ENCODE measurements at places on chromosomes 2 and 18.

DNA sequence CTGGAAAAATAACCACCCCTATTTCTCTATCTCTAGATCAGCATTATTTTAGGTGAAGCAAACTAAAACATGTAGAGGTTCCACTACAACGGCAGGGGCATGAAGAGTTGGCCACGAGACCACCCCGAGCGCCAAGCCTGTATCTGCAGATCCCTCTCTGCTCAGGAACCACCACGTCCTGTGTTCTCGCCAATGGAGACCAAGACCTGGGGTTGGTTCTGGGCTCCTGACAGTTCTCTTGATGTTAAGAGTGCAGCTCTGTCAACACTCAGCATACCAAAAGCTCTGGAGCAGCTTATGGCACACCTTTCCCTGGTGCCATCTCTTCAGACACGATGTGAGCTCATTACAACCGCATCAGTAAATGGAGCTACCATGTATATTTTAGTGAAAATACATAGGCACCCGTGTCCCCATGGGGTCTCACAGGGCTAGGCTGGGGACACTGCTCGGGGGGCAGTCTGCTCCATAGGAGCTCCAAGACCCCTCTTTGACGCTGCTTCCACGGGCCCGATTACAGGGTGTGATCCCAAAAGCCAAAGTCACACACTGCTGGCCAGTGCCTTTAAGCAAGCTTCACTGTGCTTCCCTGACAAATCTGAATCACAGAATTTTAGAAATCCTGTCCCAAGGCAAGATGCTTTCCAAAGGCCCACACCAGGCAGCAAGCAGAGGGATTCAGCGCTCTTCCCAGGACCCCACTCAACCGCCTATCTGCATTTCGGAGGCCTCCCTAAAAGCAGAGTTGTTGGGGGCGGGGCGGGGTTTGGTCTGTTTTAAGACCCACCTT, 72.2 kb downstream of the EMILIN2 start:
- DNase-seq = no peak

- no peak for DNase-seq
Observed at GRCh38 chr2:144559681-144560080, 39.8 kb upstream of the ZEB2 start.

DNA sequence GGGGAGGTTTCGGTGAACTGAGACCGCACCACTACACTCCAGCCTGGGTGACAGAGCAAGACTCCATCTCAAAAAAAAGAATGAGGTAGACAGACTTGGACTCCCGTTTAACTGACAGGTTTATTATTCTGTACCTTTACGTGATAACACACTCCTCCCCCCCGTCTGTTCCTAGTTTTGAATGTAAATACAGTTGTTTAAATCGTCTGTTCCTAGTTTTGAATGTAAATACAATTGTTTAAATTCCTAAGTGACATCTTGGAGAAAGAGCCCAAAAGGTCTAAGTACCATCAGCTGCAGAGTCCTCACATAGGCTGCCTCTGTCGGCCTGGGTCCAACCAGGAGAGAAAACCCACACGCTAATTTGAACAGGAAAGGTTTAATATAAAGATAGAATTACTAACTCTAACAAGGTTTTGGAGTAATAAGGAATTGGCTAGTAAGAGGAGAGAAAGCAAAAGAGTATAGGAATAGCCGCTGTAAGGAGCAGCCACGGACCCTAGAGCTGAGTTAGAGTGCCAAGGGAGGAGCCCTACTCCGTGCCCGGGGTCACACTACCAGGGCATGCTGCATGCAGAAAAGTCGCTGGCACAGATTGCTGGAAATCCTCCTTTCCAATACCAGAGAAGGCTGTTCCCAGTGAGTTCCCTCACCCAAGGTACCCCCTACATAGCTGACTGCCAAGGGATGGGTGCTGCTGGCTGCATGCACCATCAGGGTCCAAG, 83.5 kb upstream of the RANBP2 start:
- no peak for DNase-seq

GRCh38 chr18:32213693-32214092, 23.9 kb downstream of the MEP1B start:
- no peak for DNase-seq

GRCh38 chr2:205032093-205032551, 486.8 kb downstream of the PARD3B start:
- DNase-seq = no peak

- no peak for DNase-seq
Observed at GRCh38 chr2:8076448-8077342, 605.2 kb upstream of the ID2 start.

DNA sequence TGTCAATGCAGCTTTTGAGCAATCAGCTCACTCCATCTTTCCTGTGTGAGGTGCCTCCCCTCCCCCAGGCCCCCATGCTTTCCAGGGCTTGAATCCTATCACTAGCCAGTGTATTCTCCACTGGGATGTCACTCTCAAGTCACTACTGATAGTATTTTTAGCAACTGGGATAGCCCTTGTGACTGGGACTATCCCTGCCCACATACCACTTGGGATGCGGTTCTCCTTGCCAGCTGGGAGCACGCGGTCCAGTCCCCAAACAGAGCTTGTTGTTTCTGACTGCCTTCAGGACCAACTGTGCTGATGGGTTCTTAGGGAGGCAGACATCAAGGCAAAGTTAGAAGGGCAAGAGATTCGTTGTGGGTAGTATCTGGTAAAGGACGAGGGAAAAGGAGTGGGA, 134.9 kb downstream of the FAM161A start:
- no peak for DNase-seq

DNA sequence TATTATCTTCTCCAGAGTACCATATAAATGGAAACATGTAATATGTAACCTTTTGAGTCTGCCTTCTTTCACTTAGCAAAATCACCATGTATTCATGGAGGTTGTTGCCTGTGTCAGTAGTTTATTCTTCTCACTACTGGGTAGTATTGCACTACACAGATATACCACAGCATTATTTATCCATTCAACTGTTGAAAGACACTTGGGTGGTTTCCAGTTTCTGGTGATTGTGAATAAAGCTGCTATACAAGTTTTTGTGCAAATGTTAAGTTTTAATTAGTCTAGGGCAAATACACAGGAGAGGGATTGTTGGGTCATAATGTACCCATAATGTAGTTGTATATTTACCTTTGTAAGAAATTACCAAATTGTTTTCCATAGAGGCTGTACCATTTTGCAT, 29.6 kb upstream of the RPRD1A start:
- no peak for DNase-seq

GRCh38 chr2:197851451-197851850, 47.1 kb downstream of the PLCL1 start:
- DNase-seq = no peak

DNA sequence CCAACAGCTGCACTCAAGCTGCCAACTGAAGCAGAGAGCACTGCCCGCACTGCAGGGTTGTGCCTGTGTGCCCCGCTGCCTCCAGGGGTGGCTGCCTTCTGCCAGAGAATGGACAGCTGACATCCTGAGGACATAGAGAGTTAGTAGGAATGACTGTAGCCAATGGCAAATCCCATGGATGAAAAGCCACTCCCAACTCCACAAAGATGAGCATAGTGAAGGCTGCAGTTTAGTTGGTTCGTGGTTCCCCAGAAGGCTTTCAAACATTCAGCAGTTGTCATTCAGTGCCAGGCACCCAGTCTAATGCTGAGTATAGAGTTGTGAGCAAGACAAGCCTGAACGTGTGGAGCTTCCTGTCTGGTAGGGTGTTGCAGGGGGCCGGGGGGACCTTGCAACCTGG, 30.3 kb downstream of the GYPC start:
- no peak for DNase-seq

- no peak for DNase-seq
Observed at GRCh38 chr2:224158061-224158460, 119.0 kb upstream of the SERPINE2 start.

All from activated CD8-positive, alpha-beta memory T cell treated with anti-CD3 and anti-CD28 coated beads for 4 hours (primary cell).